H1 (cell line): ENCODE measurements at places on chromosomes 5 and 9. TPM values are rescaled to one million over a fixed set of nuclear protein-coding genes. Genes with fewer than 3 reads are reported as not detected.

The NCBP1 gene
- total RNA-seq = 54.0 and 57.5 TPM in 2 replicates

The CSF1R gene
- not detected in 2 replicates for total RNA-seq

The PCDHGA7 gene
- 0.73 and 1.1 TPM in 2 replicates for total RNA-seq

- no peak overlapping the region for H3K4me3 ChIP-seq
- no peaks in the 10 kb centered on the region for H3K4me1 ChIP-seq
- no peaks in the 10 kb centered on the region for H3K27me3 ChIP-seq
These were observed 309.6 kb downstream of the SLIT3 start for GRCh38 chr5:168991311-168991710.

DNA sequence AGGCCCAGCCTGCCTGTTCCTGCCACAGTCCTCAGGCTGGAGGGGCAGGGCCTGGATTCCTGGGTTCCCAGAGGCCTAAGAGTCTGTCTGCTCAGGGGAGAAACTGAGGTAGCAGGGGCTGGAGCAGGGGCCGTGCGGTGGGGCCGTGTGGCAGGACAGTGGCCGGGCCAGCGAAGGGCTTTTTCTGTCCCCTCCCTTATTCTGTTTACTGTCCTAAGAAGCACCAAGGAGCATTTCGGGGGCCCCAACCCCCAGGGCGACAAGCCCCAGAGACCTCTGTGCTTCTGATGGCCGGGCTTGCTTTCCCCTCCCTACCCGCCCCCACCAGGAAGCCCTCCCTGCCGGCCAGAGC lies 6.8 kb upstream of the ASB6 start:
- H3K36me3 ChIP-seq = no peaks in the 10 kb centered on the region
- no peaks in the 10 kb centered on the region for H3K4me1 ChIP-seq
- H3K27ac ChIP-seq = no peak overlapping the region

GRCh38 chr9:28651050-28651722 lies 1077.9 kb upstream of the C9orf72 start:
- peaks cover 6% of the 10 kb centered on the region; the same call in 1 of the 2 replicates for H3K4me1 ChIP-seq
- no peak overlapping the region for H3K27ac ChIP-seq
- H3K36me3 ChIP-seq = no peaks in the 10 kb centered on the region
- DNase-seq = no peak
- no peak overlapping the region for H3K4me3 ChIP-seq

GRCh38 chr9:107637421-107638420 lies 148.2 kb upstream of the KLF4 start:
- H3K27ac ChIP-seq = no peak overlapping the region
- no peaks in the 10 kb centered on the region; the same call in 1 of the 2 replicates for H3K27me3 ChIP-seq

- no peak for DNase-seq
- no peaks in the 10 kb centered on the region for H3K4me1 ChIP-seq
- no peak overlapping the region for H3K4me3 ChIP-seq
These were observed 135.2 kb upstream of the HMHB1 start for GRCh38 chr5:143676802-143677201.

- peaks cover 7% of the 10 kb centered on the region for H3K36me3 ChIP-seq
- DNase-seq = no peak
- H3K27ac ChIP-seq = no peak overlapping the region
These were observed 62.3 kb downstream of the LHFPL2 start for GRCh38 chr5:78586251-78586650.

The PTPRD gene
- total RNA-seq = 73.6 and 77.0 TPM in 2 replicates

The SV2C gene
- total RNA-seq = 0.08 and 0.24 TPM in 2 replicates

The ROR2 gene
- 4.0 and 4.3 TPM in 2 replicates for total RNA-seq

- no peak for DNase-seq
- H3K36me3 ChIP-seq = no peaks in the 10 kb centered on the region
- H3K4me1 ChIP-seq = no peaks in the 10 kb centered on the region
- H3K4me3 ChIP-seq = no peak overlapping the region
- H3K27me3 ChIP-seq = no peaks in the 10 kb centered on the region
These were observed 185.8 kb upstream of the NREP start for GRCh38 chr5:111942661-111943401.

DNA sequence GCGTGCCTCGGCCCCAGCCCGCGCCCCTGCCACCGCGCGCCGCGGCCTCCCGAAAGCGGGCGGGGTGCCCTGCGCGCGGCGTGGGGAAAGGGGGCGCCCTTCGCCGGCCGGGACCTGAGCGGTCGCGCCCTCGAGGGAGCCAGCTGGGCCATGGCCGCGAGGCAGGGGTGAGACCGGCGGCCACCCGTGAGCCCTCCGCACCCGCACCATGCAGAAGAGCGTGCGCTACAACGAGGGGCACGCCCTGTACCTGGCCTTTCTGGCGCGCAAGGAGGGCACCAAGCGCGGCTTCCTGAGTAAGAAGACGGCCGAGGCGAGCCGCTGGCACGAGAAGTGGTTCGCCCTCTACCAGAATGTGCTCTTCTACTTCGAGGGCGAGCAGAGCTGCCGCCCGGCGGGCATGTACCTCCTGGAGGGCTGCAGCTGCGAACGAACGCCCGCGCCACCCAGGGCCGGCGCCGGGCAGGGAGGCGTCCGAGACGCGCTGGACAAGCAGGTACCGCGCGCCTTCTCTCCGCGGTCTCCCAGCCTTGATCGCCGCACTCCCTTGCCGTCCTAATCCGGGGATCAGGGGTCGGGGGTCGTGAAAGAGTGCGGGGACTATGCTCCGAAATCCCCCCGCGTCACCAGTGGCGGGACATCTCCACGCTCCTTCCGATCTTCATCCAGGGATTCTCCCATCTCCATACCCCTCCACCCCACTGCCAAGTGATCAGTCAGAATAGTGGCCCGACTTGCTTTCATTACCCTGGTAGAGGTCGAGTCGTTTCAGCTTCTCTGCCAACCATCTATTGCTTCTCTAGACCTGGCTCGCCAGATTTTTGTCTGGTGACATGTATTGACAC lies 590 bp downstream of the RASGRF2 start:
- H3K4me3 ChIP-seq = peak overlapping the region; percentile 70
- peaks cover 16% of the 10 kb centered on the region for H3K4me1 ChIP-seq
- DNase-seq = peak; percentile 75
- peaks cover 3% of the 10 kb centered on the region for H3K27me3 ChIP-seq
- no peaks in the 10 kb centered on the region for H3K36me3 ChIP-seq
- no peak overlapping the region for H3K27ac ChIP-seq

GRCh38 chr9:132903574-132904492 lies 25.1 kb downstream of the SPACA9 start:
- peaks cover 17% of the 10 kb centered on the region; the same call in 1 of the 2 replicates for H3K4me1 ChIP-seq
- H3K36me3 ChIP-seq = peaks cover 24% of the 10 kb centered on the region
- peak overlapping the region; percentile 24 for H3K27ac ChIP-seq
- H3K27me3 ChIP-seq = no peaks in the 10 kb centered on the region
- no peak for DNase-seq
- H3K4me3 ChIP-seq = no peak overlapping the region

The LIFR gene
- 18.6 and 18.9 TPM in 2 replicates for total RNA-seq

The CTXN3 gene
- total RNA-seq = not detected in 2 replicates

The TAF11L10 gene
- not detected in 2 replicates for total RNA-seq

The QRFP gene
- not detected in 2 replicates for total RNA-seq

DNA sequence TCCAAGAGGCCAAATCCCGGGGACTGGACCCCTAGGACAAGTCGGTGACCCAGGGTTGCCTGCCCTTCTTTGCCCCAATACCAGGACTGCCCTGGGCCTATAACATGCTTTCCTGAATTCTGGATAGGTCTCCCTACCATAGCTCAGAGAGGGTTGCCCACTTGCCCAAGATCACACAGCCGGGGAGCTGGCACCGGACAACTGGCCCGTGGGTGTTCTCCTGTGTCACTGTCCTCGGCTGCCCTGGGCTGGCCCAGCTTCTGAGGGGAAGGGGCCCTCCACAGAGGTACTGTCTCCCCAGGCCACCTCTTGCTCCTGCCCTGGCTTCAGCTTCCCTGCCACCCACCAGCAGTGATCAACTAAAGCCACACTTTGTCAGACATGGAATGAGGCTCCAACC lies 28.8 kb upstream of the TTLL11 start:
- no peaks in the 10 kb centered on the region for H3K36me3 ChIP-seq
- no peak for DNase-seq

GRCh38 chr9:102841376-102841775 lies 153.8 kb upstream of the CYLC2 start:
- no peaks in the 10 kb centered on the region for H3K27me3 ChIP-seq
- H3K4me1 ChIP-seq = no peaks in the 10 kb centered on the region
- no peak for DNase-seq
- H3K36me3 ChIP-seq = no peaks in the 10 kb centered on the region

The HAVCR2 gene
- 0.11 TPM in 1 of 2 replicates, not detected in the other for total RNA-seq

DNA sequence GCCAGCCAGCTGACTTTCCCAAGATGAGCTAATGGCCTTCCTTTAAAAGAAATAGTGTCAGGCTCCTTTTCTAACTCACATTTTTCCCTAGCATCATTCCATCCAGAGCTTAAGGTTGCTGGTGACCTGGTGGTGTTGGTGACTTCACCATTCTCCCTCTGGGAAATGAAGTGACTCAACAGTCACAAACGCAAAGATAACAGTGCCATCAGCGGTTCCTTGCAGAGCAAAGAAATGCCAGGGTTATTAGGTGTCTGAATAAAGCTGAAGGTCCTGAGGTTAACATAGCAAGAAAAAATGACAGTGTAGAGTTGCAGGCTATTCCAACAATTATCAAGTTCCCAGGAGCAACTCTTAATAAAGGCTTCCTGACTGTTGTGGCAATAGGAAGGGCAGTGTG lies 111.8 kb upstream of the SLC44A1 start:
- H3K27me3 ChIP-seq = no peaks in the 10 kb centered on the region
- H3K27ac ChIP-seq = no peak overlapping the region
- H3K4me3 ChIP-seq = no peak overlapping the region
- no peaks in the 10 kb centered on the region for H3K4me1 ChIP-seq
- DNase-seq = no peak

- no peaks in the 10 kb centered on the region for H3K36me3 ChIP-seq
- no peaks in the 10 kb centered on the region for H3K27me3 ChIP-seq
- no peak overlapping the region for H3K27ac ChIP-seq
- DNase-seq = no peak
These were observed 198.7 kb upstream of the MPDZ start for GRCh38 chr9:13478160-13478559.

GRCh38 chr5:3350781-3351180 lies 244.9 kb upstream of the IRX1 start:
- no peaks in the 10 kb centered on the region for H3K27me3 ChIP-seq
- no peak overlapping the region for H3K4me3 ChIP-seq
- H3K4me1 ChIP-seq = no peaks in the 10 kb centered on the region
- no peak overlapping the region for H3K27ac ChIP-seq
- H3K36me3 ChIP-seq = no peaks in the 10 kb centered on the region
- no peak for DNase-seq

GRCh38 chr9:92141144-92142129 lies 26.2 kb upstream of the SPTLC1 start:
- H3K4me1 ChIP-seq = peaks cover 5% of the 10 kb centered on the region
- no peak overlapping the region for H3K27ac ChIP-seq
- H3K4me3 ChIP-seq = peak overlapping the region; percentile 22; the same call in 1 of the 2 replicates
- no peak for DNase-seq
- H3K27me3 ChIP-seq = peaks cover 3% of the 10 kb centered on the region
- H3K36me3 ChIP-seq = no peaks in the 10 kb centered on the region

DNA sequence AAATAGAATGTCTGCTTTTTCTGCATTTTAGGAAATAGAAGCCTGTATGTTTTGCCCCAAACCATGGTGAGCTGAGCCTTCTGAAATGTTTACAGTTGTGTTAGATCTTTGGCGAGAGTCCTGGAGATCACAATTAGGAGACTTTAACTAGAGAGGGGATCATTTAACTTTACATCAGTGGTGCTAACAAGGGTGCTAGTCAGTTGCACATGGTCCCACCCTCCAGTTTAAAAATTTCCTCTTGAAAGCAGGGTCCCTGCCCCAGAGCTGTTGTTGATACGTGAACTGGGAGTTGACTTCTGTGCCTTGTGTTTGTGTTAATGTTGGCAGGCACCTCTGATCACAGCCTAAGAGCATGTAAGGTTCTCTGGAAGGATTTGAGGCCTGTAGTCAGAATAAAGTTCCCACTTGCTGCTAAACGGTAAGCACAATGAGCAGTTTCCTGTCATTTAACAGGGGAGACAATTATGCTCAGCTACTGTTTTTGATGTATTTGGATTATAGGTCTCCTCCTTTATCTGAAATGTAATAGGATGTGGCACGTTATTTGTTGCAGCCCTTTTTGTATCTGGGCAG lies 43.7 kb downstream of the RASGRF2 start:
- H3K27me3 ChIP-seq = peaks cover 1% of the 10 kb centered on the region
- H3K36me3 ChIP-seq = no peaks in the 10 kb centered on the region
- DNase-seq = no peak
- H3K4me1 ChIP-seq = no peaks in the 10 kb centered on the region
- no peak overlapping the region for H3K27ac ChIP-seq

DNA sequence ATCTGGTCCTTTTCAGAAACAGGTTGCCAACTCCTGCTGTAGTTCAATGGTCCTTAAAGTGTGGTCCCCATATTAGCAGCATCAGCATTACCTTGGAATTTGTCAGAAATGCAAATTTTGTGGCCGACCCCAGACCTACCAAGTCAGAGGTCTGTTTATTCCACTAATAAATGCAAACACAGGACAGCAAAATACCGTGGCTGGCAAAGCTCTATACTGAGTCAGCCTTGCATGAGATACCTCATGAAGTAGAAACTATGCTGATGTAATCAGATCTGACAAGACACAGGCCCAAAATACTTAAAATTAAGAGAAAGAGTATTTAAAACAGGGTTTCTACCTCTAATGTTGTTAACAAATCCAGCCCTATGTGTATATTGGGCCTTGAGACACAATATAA lies 3.0 kb downstream of the GOLM1 start:
- peaks cover 3% of the 10 kb centered on the region for H3K4me1 ChIP-seq
- no peaks in the 10 kb centered on the region for H3K36me3 ChIP-seq
- no peak overlapping the region for H3K4me3 ChIP-seq
- DNase-seq = no peak
- H3K27ac ChIP-seq = no peak overlapping the region

The DCAF12 gene
- 27.5 and 29.2 TPM in 2 replicates for total RNA-seq

DNA sequence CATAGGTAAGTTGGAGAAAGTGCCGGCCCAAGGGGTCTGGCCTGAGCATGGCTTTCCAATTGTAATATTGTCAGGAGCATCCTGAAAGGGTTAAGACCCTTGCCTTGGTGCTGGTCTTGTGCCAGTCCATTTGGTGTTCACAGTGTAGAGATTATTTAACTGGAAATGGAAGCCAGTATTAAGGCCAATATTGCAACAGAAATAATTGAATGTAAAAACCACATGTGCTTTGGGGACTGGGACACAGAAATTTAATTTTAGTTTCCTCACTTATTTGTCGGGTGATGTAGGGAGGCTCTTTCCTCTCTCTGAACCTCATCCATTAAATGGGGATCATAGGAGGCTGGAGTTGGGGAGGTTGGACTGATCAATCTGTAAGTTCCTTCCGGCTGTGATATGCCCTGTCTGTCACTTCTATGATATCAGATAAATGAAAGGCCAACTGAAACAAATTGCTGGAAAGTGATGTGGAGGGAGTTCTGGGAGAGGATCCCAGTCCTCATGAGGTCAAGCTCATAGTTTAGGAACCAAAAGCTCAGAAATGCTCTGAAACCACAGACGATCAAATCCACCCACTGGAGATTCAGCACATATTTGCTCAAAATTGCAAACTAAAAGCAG lies 54.8 kb upstream of the COL15A1 start:
- no peak overlapping the region for H3K4me3 ChIP-seq
- no peak for DNase-seq
- H3K27me3 ChIP-seq = no peaks in the 10 kb centered on the region
- H3K36me3 ChIP-seq = no peaks in the 10 kb centered on the region
- no peak overlapping the region for H3K27ac ChIP-seq
